SJSA1 (cell line): ENCODE measurements at places on chromosomes 11 and 22. TPM values are rescaled to one million over a fixed set of nuclear protein-coding genes. Genes with fewer than 3 reads are reported as not detected.

Gene HYLS1
- 13.1 and 15.4 TPM in 2 replicates for total RNA-seq

Gene NAV2
- total RNA-seq, result 2.6 and 3.6 TPM in 2 replicates

Gene SAA1
- not detected in 2 replicates for total RNA-seq

Gene DLG2
- 0.13 TPM in 1 of 2 replicates, not detected in the other for total RNA-seq

Gene MAPK8IP2
- 0.03 TPM in 1 of 2 replicates, not detected in the other for total RNA-seq

Gene ASCL2
- total RNA-seq, result not detected in 2 replicates

Gene ST14
- total RNA-seq, result not detected in 2 replicates

Gene CASP12
- total RNA-seq, result not detected in 2 replicates

Gene MUC2
- total RNA-seq, result not detected in 2 replicates

Gene APOL6
- 14.0 and 22.6 TPM in 2 replicates for total RNA-seq

Gene LIF
- 1.4 and 5.5 TPM in 2 replicates for total RNA-seq

Gene TMEM258
- 70.2 and 74.5 TPM in 2 replicates for total RNA-seq

Gene GGTLC2
- total RNA-seq, result not detected in 2 replicates

Gene OR2D2
- total RNA-seq, result not detected in 2 replicates

Gene CRYBB1
- not detected in 2 replicates for total RNA-seq

Gene RASD2
- not detected in 2 replicates for total RNA-seq

Gene FADS3
- 139 and 161 TPM in 2 replicates for total RNA-seq

Gene OTOG
- total RNA-seq, result not detected in 2 replicates

Gene CNIH2
- total RNA-seq, result 2.8 and 6.2 TPM in 2 replicates

Gene CRYBB2
- 0.21 TPM in 1 of 2 replicates, not detected in the other for total RNA-seq

Gene GRK3
- total RNA-seq, result 4.2 and 6.3 TPM in 2 replicates

Gene SLC22A8
- not detected in 2 replicates for total RNA-seq

Gene APOC3
- total RNA-seq, result not detected in 2 replicates

Gene APOA1
- total RNA-seq, result 0.72 TPM in 1 of 2 replicates, not detected in the other

Gene SH3BP1
- total RNA-seq, result 8.2 and 13.6 TPM in 2 replicates

Gene HTR3B
- total RNA-seq, result not detected in 2 replicates

Gene MRGPRX4
- not detected in 2 replicates for total RNA-seq

Gene CSNK2A3
- 0.53 and 2.3 TPM in 2 replicates for total RNA-seq

Gene CASP1
- 3.1 and 4.1 TPM in 2 replicates for total RNA-seq

Gene HPX
- total RNA-seq, result 0.32 TPM in 1 of 2 replicates, not detected in the other

Gene BRSK2
- 0.06 and 0.55 TPM in 2 replicates for total RNA-seq

Gene RTL10
- 11.5 and 11.7 TPM in 2 replicates for total RNA-seq

Gene SPDYC
- not detected in 2 replicates for total RNA-seq
